ENCODE measurements at places on chromosomes 4 and X. TPM values are rescaled to one million over a fixed set of nuclear protein-coding genes. Genes with fewer than 3 reads are reported as not detected.
A peak's percentile ranks its signal among the peaks of the same experiment; 100 is the strongest.

IL15 gene
- 0.19 TPM for total RNA-seq

ATOH1 gene
- total RNA-seq = not detected

SLC10A4 gene
- not detected for total RNA-seq

CLNK gene
- not detected for total RNA-seq

DNA sequence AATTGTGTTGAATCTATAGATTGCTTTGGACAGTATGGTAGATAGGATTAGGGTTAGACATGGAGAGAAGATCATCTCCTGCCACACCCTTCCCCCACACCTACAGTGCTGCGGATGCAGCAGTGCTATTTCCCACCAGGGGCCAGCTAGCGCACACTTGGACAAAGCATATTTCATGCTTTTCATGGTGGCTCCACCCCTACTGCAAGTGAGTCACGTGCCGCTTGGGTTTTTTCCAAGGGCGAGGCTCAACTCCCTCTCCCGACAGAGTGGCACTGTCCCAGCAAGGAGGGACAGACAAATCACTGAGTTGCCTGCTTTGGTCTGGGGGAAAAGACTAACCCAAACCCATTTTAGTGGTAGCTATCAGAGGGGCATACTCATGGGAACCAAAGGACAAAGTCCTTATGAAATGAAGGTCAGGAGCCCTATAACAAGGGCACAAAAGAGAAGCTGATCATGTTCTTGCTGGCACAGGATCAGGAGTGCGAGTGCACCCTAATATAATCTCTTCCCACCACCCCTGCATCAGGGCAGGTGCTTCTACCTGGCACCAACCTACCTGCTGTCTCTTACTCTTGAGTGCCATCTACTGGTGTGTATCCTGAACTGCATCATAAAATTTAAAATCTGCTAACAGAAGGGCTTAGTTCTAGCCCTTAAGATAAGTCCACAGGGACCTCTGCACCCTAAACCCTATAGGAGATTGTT lies 55.1 kb upstream of the PGAM4 start:
- peak; percentile 8 for DNase-seq

DNA sequence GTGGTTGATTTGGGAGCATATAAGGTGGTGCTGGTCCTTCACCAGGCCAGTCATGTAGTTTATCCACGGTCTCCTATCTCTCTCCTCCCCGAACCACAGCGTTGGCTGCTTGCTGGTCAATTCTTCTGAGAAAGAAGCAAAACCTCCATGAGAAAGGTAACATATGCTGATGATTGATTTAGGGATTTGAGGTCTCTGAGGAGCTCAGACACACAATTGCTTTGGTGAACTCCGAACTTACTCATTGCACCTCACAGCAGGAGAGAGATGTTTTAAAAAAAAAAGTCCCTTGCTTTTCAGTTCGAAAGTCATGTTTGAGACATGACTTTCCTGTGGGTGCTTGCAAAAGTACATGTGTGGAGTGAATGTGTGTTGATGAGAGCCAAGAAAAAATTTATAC lies 100.2 kb downstream of the TSPAN7 start:
- no peak for DNase-seq

DNA sequence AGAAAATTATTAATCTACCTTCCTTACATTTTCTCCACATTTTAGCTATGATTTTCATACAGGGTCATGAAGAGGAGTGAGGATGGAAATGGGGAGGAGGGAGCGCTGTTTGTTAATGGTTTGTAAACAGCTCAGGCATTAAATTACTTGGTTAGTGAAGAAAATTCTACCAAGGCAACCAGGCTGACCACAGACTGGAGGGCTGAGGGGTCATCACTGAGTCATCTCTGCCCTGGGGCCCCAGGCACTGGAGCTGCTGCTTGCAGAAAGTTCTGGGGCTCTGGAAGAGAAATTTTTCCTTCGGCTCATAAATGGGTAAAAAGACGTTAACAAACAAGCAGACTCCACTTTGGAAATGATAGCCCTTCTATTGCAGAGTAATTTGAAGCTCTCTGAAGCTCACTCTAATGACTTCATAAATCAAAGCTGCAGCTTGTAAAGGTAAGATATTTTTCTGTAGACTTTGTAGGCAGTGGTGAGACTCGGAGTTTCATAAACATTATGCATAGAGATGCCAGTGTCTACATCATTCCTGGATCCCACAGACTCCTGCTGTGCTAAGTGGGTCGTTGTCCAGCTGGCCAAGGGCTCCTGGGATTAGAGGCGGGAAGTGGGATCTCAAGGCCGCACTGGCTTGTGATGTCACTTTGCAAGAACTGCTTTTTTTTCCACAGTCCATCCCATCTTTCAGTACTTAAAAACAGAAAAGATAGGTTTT lies 159.6 kb downstream of the PTTG2 start:
- no peak for DNase-seq

GRCh38 chr4:37561803-37562207 lies 124.4 kb downstream of the RELL1 start:
- no peak for DNase-seq

MAGEB16 gene
- not detected for total RNA-seq

TMSB15C gene
- total RNA-seq = 2.1 TPM

DCAF8L2 gene
- total RNA-seq = not detected

GRCh38 chr4:56728512-56728911 lies 47.4 kb upstream of the HOPX start:
- no peak for DNase-seq

DNA sequence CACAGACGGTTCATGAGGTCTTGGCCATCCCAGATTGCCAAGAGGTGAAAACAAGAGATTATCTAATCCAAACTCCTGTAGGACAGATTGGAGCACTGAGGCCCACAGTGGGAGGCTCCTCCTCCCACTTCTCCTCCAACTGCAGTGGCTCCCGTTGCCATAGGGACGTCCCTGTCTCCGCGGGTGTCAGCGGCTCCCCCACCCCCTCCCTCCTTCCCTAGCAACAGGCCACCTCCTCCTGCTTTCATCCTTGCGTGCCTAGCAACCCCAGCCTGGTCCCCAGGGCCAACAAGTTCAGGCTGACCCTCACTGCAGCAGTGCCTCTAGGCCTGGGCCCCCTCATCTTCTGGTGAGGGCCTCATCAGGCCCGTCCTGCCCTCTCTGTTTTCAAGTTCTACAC lies 6.8 kb upstream of the IQSEC2 start:
- peak; percentile 17 for DNase-seq

- DNase-seq = no peak
These were observed 82.0 kb downstream of the DCTD start for GRCh38 chr4:182835006-182835740.

GRCh38 chrX:37818031-37818430 lies 29.3 kb downstream of the DYNLT3 start:
- DNase-seq = no peak

DNA sequence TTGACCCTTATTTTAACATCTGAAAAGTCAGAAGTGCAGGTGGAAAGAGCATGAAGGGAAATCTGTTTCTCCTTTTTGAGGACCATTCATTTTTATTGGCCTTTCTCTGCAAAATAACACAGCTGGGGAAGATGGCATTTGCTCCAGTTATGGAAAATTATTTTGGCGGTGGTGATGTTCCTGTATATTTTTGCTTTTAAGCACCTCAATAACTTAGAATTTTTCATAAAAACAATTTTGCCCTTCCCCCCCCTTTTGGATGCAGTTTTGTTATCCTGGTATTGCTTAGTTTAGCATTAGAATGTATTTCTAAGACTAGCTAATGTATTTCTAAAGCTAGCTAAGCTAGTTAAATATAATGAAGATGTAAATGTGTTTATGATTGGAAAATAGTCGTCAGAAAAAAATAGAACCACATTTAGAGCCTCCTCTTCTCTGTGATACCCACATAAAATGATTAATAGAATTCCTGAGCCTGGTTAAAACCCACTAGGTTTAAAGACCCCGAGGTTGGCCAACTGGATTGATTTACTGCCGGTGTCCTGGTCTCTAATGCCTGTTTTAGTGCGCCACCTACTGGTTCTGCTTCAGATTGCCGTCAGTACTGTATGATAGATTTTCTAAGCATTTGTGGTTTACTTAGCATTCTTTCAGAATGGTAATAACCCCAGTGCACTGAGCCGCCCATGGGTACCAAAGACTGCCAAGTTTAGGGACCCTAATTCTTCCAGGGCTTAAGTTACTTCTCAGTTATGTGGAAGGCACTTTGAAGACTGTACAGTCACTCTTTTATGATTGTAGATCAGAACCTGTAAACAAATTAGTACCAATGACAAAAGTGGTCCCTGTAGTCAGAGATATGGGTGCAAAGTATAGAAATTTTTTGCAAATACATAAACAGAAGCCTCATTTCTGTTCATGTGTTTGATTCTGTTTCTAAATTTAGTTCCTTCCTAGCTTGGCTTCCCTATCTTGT lies 11.4 kb downstream of the KLF3 start:
- peak; percentile 95 for DNase-seq

DNA sequence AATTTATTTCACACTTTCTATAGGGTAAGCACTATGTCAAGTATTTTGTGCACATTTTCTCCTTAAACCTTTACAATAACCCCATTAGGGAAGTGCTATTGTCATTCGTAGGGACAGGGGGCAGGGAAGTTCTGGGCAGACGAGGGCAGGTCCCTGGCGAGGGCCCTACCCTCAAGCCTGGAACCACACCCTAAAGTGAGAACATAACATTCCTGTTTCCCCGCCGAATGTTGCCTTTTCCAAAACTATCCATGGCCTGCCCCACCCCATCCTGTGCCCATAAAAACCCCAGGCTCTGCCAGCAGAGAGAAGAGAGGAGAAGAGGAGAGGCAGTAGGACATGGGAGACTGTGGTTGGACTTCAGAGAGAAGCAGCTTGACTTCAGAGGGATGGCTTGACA lies 39.8 kb upstream of the CCKAR start:
- DNase-seq = no peak

RBM41 gene
- 10.4 TPM for total RNA-seq

- no peak for DNase-seq
These were observed 160.3 kb upstream of the ANK2 start for GRCh38 chr4:112889199-112889598.

GRCh38 chr4:153038623-153039311 lies 102.6 kb downstream of the FHDC1 start:
- no peak for DNase-seq

DNA sequence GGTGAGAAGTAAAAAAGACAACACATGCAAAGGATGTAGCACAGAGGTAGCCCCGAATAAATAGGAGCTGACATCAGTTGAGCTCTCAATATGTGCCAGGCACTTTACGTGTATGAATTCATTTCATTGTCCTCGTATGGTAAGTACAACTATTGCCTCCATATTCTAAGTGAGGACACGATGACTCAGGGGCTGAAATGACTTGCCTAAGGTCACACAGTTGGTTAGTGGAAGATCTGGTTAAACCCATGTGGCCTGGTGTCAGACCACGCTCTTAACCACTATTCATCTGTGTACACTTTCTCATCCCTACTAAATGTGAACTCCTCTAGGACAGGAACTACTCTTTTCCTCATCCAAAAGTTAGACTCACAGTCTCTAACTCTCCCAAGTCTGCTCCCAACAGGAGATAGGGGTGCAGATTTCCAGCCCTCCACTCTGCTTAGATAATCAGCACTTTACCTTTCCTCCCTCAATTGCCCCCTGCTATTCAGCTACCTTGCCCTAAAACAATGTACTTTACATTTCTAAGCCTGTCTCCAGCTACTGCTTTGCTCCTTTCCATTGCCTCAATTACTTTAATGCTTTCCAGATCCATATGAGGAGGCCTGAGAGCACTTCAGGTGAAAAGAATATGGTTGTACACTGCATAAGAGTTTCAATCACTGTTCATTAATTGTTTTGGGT lies 58.8 kb upstream of the LHFPL1 start:
- peak; percentile 4 for DNase-seq

RPGR gene
- total RNA-seq = 7.4 TPM

DNA sequence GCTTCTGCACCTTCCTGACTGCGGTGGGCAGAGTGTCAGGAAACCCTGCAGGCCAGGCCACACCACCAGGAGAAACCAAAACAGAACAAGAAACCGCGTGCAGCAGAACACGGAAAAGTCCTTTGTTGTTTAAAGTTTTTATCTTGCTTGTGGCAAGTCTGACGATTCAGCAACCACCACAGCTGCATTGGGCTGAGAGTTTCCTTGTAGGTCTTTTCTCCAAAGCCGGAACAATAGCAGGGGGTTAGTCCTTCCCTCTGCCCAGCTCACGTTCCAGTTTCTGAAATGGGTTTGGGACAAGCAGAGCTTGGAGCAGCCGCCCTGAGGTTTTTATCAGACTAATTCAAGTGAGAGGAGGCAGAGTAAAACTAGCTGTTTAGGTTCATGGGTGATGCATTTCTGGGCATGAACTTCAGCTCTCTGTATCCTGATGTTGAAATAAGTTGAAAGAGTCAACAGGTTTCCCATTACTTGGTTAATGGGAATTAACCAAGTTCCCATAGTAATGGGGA lies 216.9 kb downstream of the PTTG2 start:
- peak; percentile 63 for DNase-seq

GRCh38 chrX:6291444-6291843 lies 62.8 kb upstream of the NLGN4X start:
- no peak for DNase-seq

- no peak for DNase-seq
These were observed 21.2 kb downstream of the PPAT start for GRCh38 chr4:56414135-56414670.

DNA sequence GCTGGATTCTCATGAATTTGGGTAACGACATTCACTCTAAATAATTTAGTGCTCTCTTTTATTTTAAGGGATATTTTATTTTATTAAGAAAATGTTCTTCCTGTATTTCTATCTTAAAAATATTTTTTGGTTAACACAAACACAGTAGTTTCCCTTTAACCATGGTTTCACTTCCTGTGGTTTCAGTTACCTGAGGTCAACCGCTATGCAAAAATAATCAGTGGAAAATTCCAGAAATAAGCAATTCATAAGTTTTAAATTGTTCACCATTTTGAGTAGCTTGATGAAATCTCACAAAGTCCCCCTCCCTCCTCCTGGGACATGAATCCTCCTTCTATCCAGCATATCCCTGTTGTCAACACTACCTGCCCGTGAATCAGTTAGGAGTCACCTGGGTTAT lies 71.4 kb downstream of the GBA3 start:
- no peak for DNase-seq

DNA sequence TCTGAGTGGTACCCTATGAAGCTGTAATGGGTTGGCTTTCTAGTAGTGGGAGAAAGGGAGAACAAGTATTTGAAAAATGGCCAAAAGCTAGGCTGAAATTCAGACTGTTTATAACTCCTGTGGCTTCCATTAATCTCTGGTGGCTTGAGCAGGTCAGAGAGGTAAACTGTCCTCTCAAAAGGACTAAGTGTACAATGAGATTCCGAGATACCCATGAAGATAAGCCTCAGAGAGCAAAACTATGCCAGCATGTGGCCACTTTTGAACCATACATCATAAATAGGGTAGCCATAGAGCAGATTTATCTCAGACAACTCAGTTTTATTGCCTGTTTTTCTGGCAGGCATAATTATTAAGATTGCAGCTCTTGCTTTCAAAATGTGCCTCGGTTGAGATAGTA lies 89.2 kb downstream of the CHRDL1 start:
- DNase-seq = no peak

DNA sequence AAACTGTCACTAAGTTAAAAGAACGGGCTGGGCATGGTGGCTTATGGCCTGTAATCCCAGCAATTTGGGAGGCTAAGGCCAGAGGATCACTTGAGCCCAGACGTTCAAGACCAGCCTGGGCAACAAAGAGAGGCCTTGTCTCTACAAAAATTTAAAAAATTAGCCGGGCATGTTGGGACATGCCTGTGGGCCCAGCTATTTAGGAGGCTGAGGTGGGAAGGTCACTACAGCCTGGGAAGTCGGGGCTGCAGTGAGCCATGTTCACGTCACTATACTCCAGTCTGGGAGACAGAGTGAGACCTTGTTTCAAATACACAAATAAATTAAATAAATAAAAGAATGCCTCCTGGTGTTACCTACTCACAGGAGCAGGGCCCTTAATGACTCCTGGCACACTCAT lies 69.5 kb downstream of the APBB2 start:
- no peak for DNase-seq

- DNase-seq = no peak
These were observed 393.1 kb upstream of the FRG1 start for GRCh38 chr4:189547559-189547958.

BOD1L1 gene
- 24.3 TPM for total RNA-seq
